ENCODE measurements at places on chromosomes 2 and 18. TPM values are rescaled to one million over a fixed set of nuclear protein-coding genes. Genes with fewer than 3 reads are reported as not detected.

KANSL1L gene
- total RNA-seq, result 5.8 TPM

OR6B2 gene
- not detected for total RNA-seq

MFSD6 gene
- 56.4 TPM for total RNA-seq

GRCh38 chr2:106956879-106957278 is 70.9 kb upstream of the ST6GAL2 start:
- no peaks in the 10 kb centered on the region for H3K36me3 ChIP-seq
- no peaks in the 10 kb centered on the region for H3K27me3 ChIP-seq
- H3K4me1 ChIP-seq, result no peaks in the 10 kb centered on the region
- H3K4me3 ChIP-seq, result no peak overlapping the region
- DNase-seq, result no peak
- H3K27ac ChIP-seq, result no peak overlapping the region

DNA sequence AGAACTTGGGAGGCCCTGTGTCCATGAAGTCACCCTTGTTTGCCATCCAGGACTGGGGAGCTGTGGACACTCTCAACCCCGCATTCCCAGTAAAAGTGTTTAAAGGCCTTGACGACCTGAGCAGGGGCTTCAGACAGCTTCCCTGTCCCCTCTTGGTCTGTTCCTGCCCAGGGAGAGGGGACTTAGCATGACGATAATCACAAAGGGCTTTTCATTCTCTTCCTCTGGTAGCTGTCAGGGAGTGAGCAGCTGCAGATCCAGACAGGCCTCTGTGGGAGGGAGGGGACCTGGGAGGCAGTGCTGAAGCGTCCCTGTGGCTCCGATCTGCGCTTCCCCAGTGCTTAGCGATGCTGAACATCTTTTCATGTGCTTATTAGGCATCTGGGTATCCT is 77.8 kb upstream of the HS6ST1 start:
- H3K4me3 ChIP-seq, result no peak overlapping the region
- no peaks in the 10 kb centered on the region for H3K4me1 ChIP-seq
- no peaks in the 10 kb centered on the region for H3K36me3 ChIP-seq
- DNase-seq, result no peak

DNA sequence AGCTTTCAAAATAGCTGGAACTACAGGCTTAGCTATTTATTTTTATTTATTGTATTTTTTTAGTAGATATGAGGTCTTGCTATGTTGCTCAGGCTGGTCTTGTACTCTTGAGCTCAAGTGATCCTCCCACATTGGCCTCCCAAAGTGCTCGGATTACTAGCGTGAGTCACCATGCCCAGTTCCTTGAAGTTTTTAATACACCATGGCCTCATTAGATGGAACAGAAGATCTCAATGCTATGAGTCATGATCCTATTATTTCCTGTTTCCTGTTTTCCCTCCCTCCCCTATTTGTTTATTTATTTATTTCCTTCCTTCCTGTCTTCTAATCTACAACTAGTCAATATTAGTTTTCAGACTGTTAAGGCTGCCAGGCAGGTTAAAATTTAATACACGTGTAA is 309.0 kb downstream of the CMPK2 start:
- no peaks in the 10 kb centered on the region for H3K4me1 ChIP-seq
- no peak overlapping the region for H3K27ac ChIP-seq
- H3K27me3 ChIP-seq, result no peaks in the 10 kb centered on the region
- no peak for DNase-seq

GRCh38 chr2:54103454-54104314 is 11.7 kb upstream of the ACYP2 start:
- no peak overlapping the region for H3K27ac ChIP-seq
- peaks cover 11% of the 10 kb centered on the region for H3K4me1 ChIP-seq
- no peak overlapping the region for H3K4me3 ChIP-seq
- H3K36me3 ChIP-seq, result no peaks in the 10 kb centered on the region
- peaks cover 5% of the 10 kb centered on the region for H3K27me3 ChIP-seq

- H3K4me1 ChIP-seq, result no peaks in the 10 kb centered on the region
- H3K27ac ChIP-seq, result no peak overlapping the region
- H3K36me3 ChIP-seq, result no peaks in the 10 kb centered on the region
- DNase-seq, result no peak
Observed at GRCh38 chr2:124586210-124586609, 561.1 kb downstream of the CNTNAP5 start.

- H3K4me3 ChIP-seq, result no peak overlapping the region
- no peaks in the 10 kb centered on the region for H3K36me3 ChIP-seq
- H3K27me3 ChIP-seq, result no peaks in the 10 kb centered on the region
- H3K27ac ChIP-seq, result no peak overlapping the region
- no peaks in the 10 kb centered on the region for H3K4me1 ChIP-seq
- no peak for DNase-seq
Observed at GRCh38 chr2:229363185-229363814, 92.2 kb upstream of the PID1 start.

DNA sequence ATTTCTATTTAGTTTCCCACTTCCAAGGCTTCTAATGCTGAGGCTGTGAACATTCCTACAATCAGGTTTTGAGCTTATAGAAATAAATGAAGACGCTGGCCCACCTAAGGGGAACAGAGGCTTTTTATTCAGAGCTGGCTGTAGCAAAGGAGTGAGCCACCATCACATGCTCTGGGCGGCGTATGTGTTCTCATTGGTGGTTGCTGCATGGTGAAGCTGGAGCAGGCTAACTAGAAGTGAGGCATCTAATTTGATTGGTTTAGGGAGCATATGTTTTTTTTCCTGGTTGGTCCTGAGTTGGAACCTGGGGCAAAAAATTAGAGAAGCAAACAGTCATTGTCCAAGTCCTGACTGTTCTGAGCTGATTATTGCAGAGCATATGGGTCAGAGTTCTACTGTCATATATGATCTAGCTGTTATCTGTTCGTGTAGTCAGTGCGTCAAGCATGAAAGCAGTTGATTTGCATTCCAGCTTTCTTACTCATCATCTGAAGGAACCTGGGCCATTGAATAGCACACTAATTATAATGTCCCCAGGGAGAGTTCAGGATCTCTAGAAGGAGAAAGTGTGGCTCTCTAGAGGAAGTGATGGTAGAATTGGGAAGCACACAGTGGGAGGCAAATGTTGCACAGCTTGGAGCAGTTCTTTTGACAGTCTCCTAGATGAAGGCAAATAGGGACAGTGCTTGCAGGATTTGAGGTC is 279.6 kb downstream of the PARD3B start:
- H3K27ac ChIP-seq, result no peak overlapping the region
- H3K4me1 ChIP-seq, result no peaks in the 10 kb centered on the region
- no peak for DNase-seq
- H3K36me3 ChIP-seq, result peaks cover under 1% of the 10 kb centered on the region
- H3K27me3 ChIP-seq, result no peaks in the 10 kb centered on the region
- no peak overlapping the region for H3K4me3 ChIP-seq

GRCh38 chr2:104286841-104287240 is 567.1 kb upstream of the POU3F3 start:
- no peaks in the 10 kb centered on the region for H3K36me3 ChIP-seq
- no peak for DNase-seq
- H3K27ac ChIP-seq, result no peak overlapping the region
- no peak overlapping the region for H3K4me3 ChIP-seq

DNA sequence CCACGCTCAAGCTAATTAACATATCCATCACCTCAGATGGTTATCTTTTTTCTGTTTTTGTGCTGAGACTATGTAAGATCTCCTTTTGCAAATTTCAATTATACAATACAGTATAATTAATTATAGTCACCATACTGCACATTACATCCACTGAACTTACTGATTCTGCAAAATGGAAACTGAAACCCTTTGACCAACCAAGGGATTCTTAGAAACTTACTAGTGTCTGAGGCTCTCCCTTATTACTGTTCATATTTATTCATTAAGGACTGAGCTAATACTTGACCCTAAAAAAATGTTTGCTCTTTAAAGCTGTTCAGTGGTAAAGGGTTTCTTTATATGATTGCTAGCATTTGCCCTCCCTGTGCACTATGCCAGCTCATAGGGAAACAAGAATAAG is 50.7 kb downstream of the ADAM23 start:
- DNase-seq, result no peak
- H3K27me3 ChIP-seq, result no peaks in the 10 kb centered on the region
- H3K4me3 ChIP-seq, result no peak overlapping the region
- H3K4me1 ChIP-seq, result no peaks in the 10 kb centered on the region
- no peaks in the 10 kb centered on the region for H3K36me3 ChIP-seq
